Tibial nerve (tissue), 4 donors: ENCODE measurements at places on chromosomes 6 and 20. TPM values are rescaled to one million over a fixed set of nuclear protein-coding genes. Genes with fewer than 3 reads are reported as not detected.
A peak's percentile ranks its signal among the peaks of the same experiment; 100 is the strongest.

- no peak overlapping the region for H3K27ac ChIP-seq
- H3K4me3 ChIP-seq = no peak overlapping the region
- H3K36me3 ChIP-seq = no peaks in the 10 kb centered on the region
- H3K27me3 ChIP-seq = no peaks in the 10 kb centered on the region
- no peaks in the 10 kb centered on the region for H3K4me1 ChIP-seq
- no peak for DNase-seq
Measured at GRCh38 chr6:166907373-166907841, 48.9 kb downstream of the RNASET2 start.

DNA sequence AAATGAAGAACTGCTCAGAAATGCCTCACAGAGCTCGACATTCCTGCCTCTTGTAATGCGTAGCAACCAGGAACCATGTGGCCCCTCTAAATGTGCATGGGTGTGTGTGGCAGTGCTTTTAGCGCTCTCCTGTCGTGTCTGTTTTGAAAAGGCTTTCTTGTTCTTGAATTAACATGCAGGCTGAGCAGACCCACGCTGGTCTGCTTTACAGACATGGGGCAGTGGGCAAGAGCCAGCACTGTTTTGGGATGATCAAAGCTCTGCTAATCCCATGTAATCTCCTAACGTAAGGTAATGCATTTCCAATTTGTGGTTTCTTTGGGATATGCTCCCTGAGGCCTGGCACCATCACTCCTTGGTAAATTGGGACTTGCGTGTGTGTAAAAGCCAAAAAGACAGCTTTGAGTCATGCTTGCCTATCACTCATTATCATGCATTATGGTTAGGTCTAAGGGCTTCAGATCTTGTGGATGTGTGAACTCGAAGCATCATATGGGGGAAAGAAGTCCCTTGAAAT, 11.8 kb downstream of the RIPOR2 start:
- H3K4me1 ChIP-seq = no peaks in the 10 kb centered on the region
- DNase-seq = no peak
- H3K4me3 ChIP-seq = no peak overlapping the region
- H3K27me3 ChIP-seq = no peaks in the 10 kb centered on the region
- H3K36me3 ChIP-seq = no peaks in the 10 kb centered on the region
- no peak overlapping the region for H3K27ac ChIP-seq

Gene PDYN
- not detected for total RNA-seq

GRCh38 chr6:46973029-46973428, 51.3 kb upstream of the ADGRF5 start:
- H3K27me3 ChIP-seq = no peaks in the 10 kb centered on the region
- H3K27ac ChIP-seq = no peak overlapping the region
- no peak overlapping the region for H3K4me3 ChIP-seq
- no peaks in the 10 kb centered on the region for H3K36me3 ChIP-seq
- DNase-seq = no peak
- H3K4me1 ChIP-seq = no peaks in the 10 kb centered on the region

GRCh38 chr6:136783495-136784270, 8.6 kb downstream of the MAP3K5 start:
- H3K4me1 ChIP-seq = peaks cover 39% of the 10 kb centered on the region
- no peak overlapping the region for H3K27ac ChIP-seq
- H3K27me3 ChIP-seq = no peaks in the 10 kb centered on the region
- no peaks in the 10 kb centered on the region for H3K36me3 ChIP-seq
- H3K4me3 ChIP-seq = peak overlapping the region; percentile 5
- no peak for DNase-seq

Gene CLPSL1
- not detected for total RNA-seq

Gene LINC00237
- not detected for total RNA-seq

Gene TPD52L1
- 55.0 TPM for total RNA-seq

- no peaks in the 10 kb centered on the region for H3K36me3 ChIP-seq
- DNase-seq = no peak
- no peak overlapping the region for H3K27ac ChIP-seq
- no peaks in the 10 kb centered on the region for H3K27me3 ChIP-seq
Measured at GRCh38 chr20:59664421-59664941, 60.1 kb downstream of the PHACTR3 start.

DNA sequence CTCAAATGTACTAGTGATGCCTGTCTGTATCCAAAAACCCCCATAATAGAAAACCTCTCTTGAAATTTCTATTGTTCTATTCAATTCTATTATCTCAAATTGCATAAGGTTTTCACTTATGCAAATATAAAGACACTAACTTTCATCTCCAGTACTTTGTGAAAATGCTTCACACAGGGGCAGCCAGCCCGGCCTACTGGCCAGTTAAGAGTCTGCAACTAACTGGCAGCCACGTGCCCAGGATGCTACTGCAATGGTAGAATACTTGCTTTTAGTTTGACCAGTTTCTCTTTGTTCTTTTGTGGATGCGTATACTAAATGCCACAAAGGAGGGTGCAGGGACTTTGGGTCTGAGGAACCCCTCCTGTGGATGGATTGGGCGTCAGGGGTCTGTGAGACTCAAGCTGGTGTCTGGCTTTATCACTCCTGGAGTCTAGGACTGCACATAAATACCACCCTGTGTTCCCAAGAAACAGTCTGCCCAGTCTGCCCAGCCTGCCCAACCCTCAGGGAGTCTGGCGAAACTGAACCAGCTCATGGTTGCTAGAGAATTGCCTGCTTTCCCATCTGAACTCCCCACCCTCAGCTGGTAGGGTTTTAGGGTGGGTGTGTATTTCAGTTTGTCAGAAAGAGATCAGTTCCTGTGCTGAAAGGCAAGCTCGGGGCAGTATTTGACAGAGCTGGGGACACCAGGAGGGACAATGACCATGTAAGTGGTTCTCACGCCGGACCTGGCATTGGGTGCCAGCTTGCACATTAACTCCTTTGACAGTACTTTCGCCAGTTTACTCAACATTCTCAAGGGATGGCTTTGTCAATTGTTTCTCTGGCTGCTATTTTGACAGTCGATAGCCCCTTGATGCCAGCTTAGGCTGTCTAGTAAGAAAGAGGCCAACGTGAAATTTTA, 558.2 kb upstream of the JAG1 start:
- DNase-seq = no peak
- H3K4me3 ChIP-seq = no peak overlapping the region
- no peaks in the 10 kb centered on the region for H3K36me3 ChIP-seq
- H3K27me3 ChIP-seq = no peaks in the 10 kb centered on the region
- H3K27ac ChIP-seq = no peak overlapping the region

Gene BYSL
- total RNA-seq = 9.2 TPM

Gene PAK5
- total RNA-seq = 0.22 TPM

DNA sequence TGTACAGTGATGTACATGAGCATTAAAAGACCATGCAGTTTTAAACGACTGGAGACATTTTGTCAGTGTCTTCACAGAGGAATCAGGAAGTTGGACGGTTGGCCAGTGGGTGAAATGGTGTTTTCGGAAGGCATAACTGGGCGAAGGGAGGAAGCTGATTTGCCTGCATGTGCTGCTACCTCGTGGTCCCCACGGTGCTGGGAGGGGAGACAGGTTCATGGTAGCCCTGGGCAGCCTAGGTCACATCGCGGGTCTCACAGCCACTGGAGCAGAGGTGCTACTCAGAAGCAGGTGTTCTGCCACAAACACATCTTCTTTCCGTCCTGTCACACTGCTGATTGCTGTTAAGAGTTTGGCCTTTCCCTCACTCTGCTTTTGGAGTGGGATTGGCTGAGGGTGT, 35.2 kb downstream of the HIVEP1 start:
- H3K27ac ChIP-seq = no peak overlapping the region
- no peaks in the 10 kb centered on the region for H3K27me3 ChIP-seq
- no peak for DNase-seq
- H3K36me3 ChIP-seq = no peaks in the 10 kb centered on the region
- H3K4me3 ChIP-seq = no peak overlapping the region

DNA sequence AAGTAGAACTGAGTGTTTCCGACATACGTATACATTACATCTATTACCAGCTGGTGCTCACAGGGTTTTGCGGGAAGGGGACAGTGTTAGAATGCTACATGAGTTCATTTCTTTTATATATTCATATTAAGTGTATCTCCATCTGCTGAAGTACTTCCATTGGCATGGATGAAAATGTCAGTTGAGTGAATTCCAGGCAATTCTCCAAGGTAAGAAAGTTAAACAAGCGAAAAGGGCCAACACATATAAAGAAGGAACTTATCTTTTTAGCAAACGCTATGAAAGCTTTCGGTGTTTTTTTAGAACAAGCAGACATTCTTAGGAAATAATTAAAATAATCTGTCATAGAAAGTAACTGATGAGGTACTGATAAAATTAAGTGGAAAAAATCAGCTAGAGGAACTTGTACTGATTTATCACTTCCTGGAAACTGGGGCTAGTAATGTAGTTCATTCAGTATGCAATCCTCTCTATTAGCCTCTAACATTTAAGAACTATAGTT, 34.6 kb downstream of the RNF146 start:
- no peaks in the 10 kb centered on the region for H3K27me3 ChIP-seq
- DNase-seq = no peak
- no peaks in the 10 kb centered on the region for H3K36me3 ChIP-seq
- no peaks in the 10 kb centered on the region for H3K4me1 ChIP-seq
- H3K27ac ChIP-seq = no peak overlapping the region

DNA sequence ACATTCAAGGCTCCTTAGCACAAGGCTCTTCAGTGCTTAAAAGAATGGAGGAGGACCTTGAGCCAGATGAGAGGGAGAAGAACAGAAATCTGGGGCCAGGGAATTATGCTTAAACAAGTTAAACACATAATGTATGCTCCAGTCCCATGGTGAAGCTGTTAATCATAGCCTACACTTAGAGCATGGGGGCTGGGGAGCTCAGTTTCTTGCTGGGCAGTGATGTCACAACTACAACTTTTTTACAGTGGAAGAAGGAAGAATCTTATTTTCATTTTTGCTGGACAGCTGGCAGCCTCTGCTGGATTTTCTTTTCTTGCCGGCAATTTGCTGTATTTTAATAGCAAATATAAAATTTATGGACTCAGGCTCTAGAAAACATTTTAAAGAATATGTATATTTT, 432.5 kb downstream of the CD109 start:
- H3K27ac ChIP-seq = no peak overlapping the region
- no peak overlapping the region for H3K4me3 ChIP-seq
- no peaks in the 10 kb centered on the region for H3K4me1 ChIP-seq
- H3K36me3 ChIP-seq = no peaks in the 10 kb centered on the region

Gene POU3F2
- total RNA-seq = 3.8 TPM

Gene SGK2
- 0.87 TPM for total RNA-seq

DNA sequence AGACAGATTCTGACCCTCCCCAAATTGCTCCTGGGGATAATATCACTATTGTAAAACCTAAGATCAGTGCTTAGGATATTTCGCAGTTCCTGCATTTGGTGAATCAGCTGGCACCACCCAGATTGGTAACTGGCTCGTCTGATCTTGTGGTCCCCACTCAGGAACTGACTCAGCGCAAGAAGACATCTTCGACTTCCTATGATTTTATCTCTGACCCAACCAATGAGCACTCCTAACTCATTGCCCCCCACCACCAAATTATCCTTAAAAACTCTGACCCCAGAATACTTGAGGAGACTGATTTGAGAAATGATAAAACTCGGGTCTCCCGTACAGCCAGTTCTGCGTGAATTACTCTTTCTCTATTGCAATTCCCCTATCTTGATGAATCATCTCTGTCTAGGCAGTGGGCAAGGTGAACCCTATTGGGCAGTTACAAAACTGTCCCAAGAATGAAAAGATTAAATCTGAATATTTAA, 55.7 kb upstream of the PRND start:
- no peak overlapping the region for H3K4me3 ChIP-seq
- peaks cover 13% of the 10 kb centered on the region for H3K4me1 ChIP-seq
- DNase-seq = no peak
- peak overlapping the region; percentile 10 for H3K27ac ChIP-seq

Gene RIMS1
- 5.1 TPM for total RNA-seq

Gene NHLRC1
- 4.6 TPM for total RNA-seq

Gene TMC2
- 0.22 TPM for total RNA-seq

Gene DAAM2
- 91.6 TPM for total RNA-seq

DNA sequence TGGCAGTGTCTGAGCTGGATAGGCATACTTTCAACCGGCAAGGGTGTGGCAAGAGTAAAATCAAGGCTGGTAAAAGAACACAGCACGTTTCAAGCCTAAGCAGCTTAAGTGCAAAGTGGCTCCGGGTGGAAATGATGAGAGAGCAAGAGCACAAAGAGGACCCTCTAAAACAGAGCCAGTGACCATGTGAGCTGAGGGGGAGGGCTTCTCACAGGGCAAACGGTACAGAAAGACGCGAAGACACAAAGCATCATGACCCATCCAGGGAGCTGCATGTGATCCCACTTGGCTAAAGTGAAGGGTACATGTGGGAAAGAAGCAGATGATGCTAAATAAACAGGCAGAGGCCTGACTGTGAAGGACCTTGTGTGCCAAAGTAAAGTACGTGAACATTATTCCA, 25.7 kb downstream of the FKBP5 start:
- H3K27me3 ChIP-seq = no peaks in the 10 kb centered on the region
- H3K27ac ChIP-seq = no peak overlapping the region
- no peak for DNase-seq
- H3K4me1 ChIP-seq = no peaks in the 10 kb centered on the region
- H3K4me3 ChIP-seq = no peak overlapping the region

Gene STMN3
- 12.3 TPM for total RNA-seq

DNA sequence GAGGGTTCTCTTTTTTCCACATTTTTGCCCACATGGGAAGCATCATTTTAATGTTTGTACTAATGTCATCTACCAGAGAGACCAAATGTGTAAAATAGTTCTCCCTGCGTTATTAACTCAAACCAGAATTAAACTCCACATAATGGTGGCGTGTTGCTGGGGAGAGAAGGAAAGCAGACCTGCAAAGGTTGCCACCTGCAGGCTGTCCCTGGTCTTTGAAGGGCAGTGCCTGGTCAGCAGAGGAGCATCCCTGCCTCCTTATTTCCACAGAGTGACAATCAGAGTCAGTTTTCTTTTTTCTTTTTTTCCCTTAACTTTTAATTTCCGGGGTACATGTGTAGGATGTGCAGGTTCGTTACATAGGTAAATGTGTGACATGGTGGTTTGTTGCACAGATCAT, 214.5 kb downstream of the TBX18 start:
- no peaks in the 10 kb centered on the region for H3K27me3 ChIP-seq
- no peaks in the 10 kb centered on the region for H3K36me3 ChIP-seq
- no peak for DNase-seq
- H3K4me1 ChIP-seq = no peaks in the 10 kb centered on the region

Gene KIF6
- total RNA-seq = not detected

DNA sequence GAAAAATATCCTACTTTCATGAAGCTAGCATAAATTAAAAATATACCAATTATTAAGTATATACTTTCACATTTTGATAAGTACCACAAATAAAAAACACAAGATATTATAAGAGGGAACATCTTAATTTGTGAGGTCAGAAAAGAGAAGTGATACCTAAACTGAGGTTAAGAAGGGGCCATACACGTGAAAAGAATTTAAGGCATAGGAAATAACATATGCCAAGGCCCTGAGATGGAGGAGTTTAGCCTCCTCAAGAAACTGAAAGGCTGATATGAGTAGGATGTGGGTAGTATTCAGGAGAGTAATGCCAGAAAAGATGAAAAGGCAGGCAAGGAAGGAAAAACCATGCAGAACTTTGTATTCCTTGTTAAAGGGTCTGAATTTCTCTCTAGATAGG, 116.6 kb upstream of the HTR1E start:
- H3K36me3 ChIP-seq = no peaks in the 10 kb centered on the region
- no peak for DNase-seq
- H3K4me1 ChIP-seq = no peaks in the 10 kb centered on the region
- H3K27ac ChIP-seq = no peak overlapping the region

Gene EPPIN
- total RNA-seq = not detected

Gene MUCL3
- total RNA-seq = not detected
